Stimulated activated memory B cell treated with anti-CD40 and anti-IgM and Interleukin-4, amounts not matched to agents 10 μg/mL and 1 μg/mL and 100 μg/mL, for 72 hours (primary cell): ENCODE measurements at places on chromosomes 2 and 18.

GRCh38 chr18:74724186-74724585 is 126.5 kb downstream of the ZNF407 start:
- ATAC-seq = no peak

- peak; percentile 34 for ATAC-seq
These were observed 140.2 kb downstream of the BCL11A start for GRCh38 chr2:60413069-60413813.

DNA sequence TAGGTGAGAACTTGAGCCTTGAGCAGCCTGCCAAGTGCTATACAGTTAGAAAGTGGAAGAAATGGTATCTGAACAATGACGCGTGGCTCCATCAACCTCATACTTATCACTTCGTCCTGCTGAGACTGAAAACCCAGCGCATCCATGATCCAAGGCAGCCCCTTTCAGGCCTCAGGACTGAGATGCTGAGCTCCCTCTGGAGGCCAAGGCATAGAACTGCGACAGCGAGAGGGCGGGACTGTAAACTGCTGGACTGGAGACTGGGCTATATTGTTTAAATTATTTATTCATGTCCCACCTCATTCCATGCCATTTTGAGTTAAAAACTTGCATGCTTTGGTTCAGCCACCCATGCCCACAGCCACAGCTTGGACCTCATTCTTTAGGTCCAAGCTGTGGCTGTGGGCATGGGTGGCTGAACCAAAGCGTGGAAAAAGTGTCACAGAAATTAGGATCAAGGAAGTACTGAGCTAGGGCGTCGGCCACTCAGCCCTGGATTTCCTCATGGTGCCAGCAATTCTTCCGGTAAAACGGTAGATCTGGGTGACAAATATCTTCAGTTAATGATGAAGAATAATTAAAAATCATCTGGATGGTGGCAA is 195.5 kb downstream of the L3MBTL4 start:
- no peak for ATAC-seq

DNA sequence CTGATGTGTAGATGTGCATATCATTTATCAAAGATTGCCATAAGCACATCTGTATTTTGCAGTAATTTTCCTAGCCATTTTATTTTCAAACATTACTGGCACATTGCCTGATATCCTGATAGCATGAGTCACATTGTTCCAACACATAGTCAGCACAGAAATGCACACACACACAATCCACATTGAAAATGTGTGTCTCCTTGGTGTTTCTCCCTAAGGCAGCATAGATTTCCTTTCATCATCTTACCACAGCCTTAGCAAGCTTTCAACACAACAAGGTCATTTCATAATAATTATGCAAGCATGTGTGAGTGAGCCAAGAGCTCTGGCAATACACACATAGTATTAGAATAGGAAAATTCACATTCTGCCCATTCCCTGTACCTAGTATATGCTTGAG is 245.4 kb upstream of the MEIS1 start:
- no peak for ATAC-seq

DNA sequence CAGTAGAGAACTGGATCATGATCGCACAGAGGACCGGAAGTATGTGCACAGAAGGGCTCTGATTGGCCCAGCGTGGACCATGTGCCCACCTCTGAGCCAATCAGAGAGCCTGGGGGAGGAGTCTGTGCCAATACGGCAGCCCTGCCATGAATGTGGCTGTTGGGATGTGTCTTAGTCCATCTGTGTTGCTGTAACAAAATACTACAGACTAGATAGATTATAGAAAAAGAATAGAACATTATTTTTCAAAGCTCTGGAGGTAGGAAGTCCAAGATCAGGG is 132.0 kb downstream of the NDUFA10 start:
- no peak for ATAC-seq

DNA sequence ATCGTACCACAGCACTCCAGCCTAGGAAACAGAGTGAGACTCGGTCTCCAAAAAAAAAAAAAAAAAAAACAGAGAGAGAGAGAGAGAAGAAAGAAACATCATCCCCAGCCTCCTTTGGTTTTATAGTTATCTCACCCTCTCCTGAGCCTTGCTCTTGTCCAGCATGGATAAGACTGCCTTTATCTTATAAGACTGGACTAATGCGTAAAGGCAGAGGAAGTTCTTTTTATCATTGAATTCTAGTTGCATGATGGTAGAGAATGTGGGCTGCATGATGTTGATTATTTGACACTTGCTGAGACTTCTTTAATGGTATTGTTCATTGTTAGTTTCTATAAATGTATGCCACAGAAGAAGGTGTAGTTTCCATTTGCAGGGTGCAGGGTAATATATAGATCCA is 124.4 kb downstream of the ZBTB7C start:
- no peak for ATAC-seq

GRCh38 chr2:160679686-160680085 is 186.1 kb upstream of the RBMS1 start:
- no peak for ATAC-seq

- ATAC-seq = peak; percentile 1
These were observed 762 bp downstream of the INO80C start for GRCh38 chr18:35497027-35497369.

- no peak for ATAC-seq
These were observed 291.5 kb upstream of the KLHL29 start for GRCh38 chr2:23093513-23093912.

DNA sequence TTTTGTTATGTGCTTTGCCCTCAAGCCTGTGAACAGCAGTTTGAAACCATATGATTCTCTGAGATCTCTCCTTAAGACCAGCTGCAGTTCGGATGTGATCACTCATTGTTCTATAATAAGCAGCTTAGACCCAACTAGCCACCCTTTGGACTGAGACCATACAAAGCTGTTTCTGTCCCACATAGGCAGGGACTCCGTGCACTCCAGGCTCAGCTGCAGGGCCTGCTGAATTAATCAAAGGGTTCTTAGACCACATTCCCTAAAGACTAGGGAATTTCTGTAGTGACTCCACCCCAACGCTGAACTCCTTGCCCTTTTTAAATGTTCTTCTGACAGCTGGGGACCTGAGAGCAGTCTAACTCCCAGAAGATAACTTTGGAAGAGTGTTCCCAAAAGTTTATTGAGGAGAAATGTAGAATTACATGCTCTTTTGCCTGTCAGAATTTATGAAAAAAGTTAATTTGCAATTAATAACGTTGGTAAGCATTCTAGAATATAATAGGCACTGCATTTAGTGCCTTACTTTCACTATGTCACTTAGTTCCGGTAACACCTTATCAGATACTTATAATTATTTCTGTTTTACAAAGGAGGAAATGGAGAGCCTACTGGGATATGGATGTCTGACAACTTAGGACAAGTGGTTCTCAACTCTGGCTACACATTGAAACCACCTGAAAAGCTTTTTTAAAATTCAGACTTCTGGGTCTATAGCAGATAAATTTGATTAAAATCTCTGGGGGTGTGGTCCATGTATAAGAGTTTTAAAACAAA is 42.3 kb downstream of the GULP1 start:
- ATAC-seq = no peak

GRCh38 chr18:55199291-55199963 is 240.2 kb upstream of the CCDC68 start:
- ATAC-seq = no peak

GRCh38 chr18:59200787-59201186 is 19.2 kb upstream of the GRP start:
- ATAC-seq = no peak

DNA sequence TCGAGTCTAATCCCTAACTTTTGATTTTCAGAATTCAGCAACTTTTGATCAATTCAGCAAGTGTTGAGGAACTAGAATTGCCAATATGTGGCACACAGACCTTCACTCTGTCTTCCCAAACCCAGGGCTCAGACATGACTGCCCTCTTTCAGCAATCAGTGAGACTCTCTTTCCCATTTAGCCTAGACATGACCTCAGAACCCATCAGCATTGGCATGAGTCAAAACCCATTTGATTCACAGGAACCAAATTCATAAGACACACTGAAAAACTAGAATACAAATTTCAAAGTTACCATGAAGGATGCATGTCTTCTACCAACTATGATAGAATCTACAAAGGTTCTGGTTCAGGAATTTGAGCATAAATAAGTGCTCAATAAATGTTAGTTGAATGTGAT is 113.6 kb upstream of the MAP3K20 start:
- no peak for ATAC-seq
